ENCODE measurements at places on chromosomes 2 and 18.

DNA sequence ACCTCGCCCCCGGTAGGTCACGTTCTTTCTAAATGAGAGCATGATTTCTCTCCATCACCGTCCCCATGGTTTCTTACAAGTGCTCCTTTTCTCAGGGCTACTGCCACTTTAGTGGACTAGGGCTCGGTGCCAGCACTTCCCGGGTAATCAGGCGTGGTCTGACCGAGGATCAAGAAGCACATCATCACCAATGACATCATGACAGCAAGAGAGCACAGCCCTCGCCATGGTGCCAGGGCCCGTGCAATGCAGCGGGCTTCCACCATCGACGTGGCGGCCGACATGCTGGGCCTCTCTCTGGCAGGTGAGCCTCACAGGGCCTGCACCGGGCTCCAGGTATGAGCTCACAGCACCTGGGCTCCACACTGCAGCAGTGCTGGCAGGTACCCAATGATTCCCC lies 75.2 kb downstream of the INPP4A start:
- DNase-seq, result no peak

- DNase-seq, result no peak
Observed at GRCh38 chr2:222862909-222863544, 2.2 kb downstream of the ACSL3 start.

DNA sequence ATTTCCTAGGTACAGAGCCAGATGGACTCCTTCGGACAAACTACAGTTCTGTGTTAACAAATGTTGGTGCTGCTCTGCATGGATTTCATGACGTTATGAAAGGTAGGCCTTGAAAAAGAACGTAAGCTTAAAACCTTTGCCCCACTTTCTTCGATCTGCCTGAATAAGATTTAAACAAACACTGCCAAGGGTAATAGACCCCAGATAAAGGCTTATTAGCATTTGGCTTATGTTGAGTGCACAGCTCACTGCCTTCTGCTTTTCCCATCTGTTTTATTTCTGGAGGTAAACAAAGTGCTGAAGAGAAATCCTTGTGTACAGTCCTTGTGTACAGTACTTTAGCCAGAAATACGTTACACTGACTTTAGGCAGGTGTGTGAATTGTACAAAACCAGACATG lies 50.0 kb upstream of the STON1 start:
- no peak for DNase-seq

- DNase-seq, result no peak
Observed at GRCh38 chr2:196551014-196551413, 88.5 kb upstream of the CCDC150 start.

- no peak for DNase-seq
Observed at GRCh38 chr2:163703386-163703785, 32.4 kb downstream of the FIGN start.

DNA sequence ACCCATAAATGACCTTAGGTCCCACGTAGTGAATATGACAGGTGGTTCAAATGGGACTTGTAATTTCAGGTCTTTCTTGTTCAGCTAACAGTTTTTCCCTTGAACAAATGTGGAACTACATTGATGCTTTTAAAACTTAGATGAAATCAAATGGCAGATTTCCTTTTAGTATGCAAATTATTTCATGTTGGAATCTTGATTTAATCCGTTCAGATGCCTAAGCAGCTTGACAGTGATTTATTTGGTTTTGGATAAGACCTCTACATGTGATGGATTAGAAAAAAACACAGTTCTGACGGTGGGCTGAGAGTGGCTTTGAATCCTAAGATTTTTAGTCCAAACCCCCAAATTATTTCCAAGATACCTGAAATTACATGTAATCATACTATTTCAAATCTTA lies 16.9 kb downstream of the SCYGR4 start:
- DNase-seq, result no peak

DNA sequence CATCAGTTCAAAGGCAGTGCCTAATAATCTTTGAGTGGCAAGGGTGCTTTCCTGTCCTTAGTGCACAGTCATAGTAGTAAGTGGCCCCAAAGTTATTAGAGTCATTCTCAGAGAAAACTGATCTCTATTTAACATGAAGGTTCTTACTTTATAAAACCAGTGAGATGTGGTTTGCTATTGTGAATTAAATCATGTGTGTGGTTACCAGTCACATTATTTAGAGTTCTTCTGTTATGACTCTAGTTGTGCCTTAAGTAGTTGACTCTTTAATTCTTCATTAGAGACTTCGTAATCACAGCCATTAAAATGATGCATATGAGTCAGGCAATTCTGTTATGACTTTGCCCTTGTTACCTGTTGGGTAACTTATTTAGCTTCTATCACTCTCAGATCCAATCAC lies 1392.9 kb upstream of the ACVR2A start:
- DNase-seq, result no peak

DNA sequence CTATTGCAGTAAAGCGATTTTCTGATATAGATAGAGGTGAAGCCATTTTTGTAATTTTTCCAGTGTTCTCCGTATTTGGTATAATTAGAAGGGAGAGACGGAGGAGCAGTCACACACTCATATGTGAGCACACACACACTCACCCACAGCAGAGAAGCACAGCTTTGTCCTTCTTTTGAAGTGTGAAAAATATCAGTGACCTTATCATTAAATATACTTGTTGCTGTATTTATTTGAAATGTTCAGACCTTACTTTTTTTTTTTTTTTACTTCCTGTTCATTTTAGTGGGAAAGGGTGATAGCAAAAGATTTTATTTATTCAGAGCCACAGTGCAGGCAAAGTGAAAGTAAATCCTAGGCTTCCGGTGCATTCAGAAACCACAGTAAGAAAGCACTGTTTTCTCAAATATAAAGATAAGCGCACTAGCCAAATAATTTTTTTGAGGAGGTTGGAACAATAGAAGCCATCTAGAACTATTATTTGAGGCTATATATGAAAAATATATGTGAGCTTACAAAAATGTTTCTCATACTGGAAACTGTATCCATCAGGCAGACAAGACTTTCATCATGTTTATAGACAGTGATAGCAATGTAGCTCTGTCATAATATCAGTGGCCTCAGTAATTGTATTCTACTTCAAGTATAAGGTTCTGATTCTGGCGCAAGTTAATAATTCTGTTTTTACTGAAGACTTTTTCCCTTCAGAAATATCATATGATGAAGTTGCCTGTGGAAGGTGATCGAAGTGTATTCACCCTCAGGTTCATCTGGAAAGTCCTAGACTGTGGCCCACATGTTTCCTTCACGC lies 37.2 kb downstream of the TSHZ1 start:
- DNase-seq, result no peak

DNA sequence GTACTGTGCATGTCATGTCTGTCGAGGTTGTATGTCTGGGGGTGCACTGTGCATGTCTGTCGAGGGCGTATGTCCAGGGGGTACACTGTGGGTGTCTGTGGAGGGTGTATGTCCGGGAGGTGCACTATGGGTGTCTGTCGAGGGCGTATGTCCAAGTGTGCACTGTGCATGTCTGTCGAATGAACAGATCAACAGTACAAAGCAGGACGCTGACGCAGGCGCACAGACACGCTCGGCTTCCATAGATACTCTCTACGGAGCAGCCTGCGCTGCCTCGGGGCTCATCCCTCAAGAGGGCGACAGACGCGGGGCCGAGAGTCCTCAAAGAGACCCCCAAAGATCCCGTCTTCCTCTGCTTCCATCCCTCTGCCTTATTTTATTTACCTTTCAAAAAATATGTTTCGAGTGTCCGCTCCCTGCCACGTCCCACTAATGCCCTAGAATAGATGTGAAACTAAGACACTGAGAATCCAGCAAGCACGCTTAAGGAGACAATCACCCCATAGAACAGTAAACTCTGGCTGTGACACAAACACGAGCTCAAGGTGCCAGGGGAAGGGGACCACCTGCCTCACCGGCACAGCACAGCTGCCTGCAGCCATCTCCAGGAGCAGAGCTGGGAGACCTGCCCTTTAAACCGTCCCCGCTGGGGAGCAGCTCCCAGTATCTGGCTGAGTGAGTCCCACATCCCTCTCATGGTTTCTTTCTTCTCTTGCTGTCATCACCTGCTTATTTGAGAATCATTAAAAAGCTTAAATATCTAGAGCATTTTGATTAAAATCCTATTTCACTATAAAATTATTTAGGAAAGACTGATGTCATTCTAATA lies 250.5 kb upstream of the MYT1L start:
- DNase-seq, result no peak

DNA sequence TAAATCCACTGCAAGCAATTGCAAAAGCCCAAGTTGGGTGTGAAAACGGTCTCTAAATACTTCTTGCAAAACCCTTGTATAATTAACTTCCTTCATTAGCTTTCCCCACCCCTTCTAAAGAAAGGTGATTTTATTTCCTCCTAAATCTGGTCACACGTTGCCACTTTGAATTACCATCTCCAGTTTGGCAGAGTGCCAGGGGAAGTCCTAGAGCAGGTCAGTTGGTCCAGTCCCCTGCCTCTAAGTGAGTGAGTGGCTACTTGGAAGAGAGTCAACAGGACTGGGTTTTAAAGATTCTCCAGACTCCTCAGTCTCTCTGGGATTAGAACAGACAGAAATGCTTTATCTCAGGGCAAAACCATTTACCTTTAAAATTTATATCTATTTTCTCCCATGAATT lies 18.7 kb upstream of the LYPD6B start:
- no peak for DNase-seq

Measured in stimulated activated CD4-positive, alpha-beta T cell treated with anti-CD3 and anti-CD28 coated beads, Interleukin-2, amount 100 ng/mL, for 24 hours (primary cell).